ENCODE measurements at places on chromosomes 16 and 17. TPM values are rescaled to one million over a fixed set of nuclear protein-coding genes. Genes with fewer than 3 reads are reported as not detected.

- DNase-seq: no peak
These were observed 513.6 kb upstream of the CDH8 start for GRCh38 chr16:62549875-62550274.

DNA sequence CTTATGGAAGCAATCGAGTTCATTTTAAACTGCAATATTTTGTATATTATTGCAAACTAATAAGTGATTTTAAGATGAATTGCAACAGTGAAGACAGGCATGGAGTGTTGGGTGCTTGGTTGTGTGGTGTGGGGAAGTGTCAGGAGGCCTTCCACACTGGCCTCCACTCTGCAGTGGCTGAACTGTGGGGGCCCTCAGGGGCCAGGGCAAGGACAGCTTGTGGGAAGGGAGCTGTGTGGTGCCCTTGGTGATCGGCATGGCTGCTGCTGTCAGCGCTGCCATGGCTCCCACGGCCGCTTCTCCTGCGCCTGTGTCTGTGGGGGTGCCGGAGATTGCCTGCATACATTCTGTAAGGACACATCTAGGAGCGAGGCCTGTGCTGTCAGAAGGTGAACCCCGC lies 19.2 kb downstream of the TCF25 start:
- no peak for DNase-seq

DNA sequence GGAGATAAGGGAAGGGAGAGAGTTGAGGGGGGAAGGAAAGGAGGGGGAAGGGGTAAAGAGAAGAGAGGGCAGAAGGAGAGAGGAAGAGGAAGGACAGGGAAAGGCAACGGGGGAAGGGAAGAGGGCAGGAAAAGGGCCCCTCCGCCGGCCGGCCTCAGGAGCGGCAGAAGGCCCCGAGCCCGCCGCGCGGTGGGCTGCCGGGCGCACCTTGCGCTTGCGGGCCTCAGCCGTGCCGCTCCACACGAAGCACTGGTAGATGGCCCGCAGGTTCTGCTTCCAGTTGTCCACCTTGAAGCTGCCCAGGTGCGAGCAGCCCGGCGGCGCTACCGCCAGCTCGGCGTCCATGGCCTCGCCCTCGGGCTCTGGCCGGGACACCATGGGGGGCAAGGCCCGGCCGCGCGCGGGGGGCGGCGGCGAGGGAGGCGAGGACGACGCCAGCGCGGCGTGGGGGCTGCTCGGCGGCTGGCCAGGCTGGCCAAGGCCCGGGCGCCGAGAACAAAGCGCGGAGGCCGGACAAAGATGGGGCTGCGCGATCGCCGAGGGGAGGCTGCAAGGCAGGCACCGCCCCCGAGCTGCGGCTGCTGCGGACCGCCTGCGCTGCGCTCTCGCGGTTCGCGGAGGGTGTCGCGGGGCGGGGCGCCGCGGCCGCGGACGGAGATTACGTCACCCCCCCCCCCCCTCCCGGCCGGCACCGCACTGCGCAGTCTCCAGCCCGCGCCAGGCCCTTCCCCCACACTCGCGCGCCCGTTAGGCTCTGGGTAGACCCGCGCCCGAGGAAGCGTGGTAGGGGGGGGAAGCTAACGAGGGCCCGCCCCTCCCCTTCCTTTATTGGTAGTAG lies at the start of gene USP22:
Gene USP22, minus strand, starts transcription at position 554 of the 838 bp plus-strand sequence. Its CDS starts 176 bp downstream, at position 378.
- no peak for DNase-seq

- no peak for DNase-seq
These were observed 7.2 kb downstream of the TP53I13 start for GRCh38 chr17:29575511-29576213.

DNA sequence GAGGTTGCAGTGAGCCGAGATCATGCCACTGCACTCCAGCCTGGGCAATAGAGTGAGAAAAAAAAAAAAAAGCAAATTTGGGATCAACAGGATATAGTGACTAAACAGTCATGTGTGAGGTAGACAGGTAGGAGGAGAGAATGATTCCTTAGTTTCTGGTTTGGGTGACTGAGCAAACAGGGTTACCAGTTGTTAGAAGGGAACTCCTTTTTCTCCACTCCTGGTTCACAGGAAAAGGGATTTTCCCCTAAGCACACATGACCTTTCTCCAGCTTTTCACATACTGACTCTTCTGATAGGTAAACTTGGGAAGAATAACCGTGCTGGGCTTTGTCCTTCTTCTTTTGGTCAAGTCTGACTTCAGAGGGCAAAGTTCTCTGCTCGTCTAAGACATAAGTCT lies 17.3 kb upstream of the WSCD1 start:
- no peak for DNase-seq

DNA sequence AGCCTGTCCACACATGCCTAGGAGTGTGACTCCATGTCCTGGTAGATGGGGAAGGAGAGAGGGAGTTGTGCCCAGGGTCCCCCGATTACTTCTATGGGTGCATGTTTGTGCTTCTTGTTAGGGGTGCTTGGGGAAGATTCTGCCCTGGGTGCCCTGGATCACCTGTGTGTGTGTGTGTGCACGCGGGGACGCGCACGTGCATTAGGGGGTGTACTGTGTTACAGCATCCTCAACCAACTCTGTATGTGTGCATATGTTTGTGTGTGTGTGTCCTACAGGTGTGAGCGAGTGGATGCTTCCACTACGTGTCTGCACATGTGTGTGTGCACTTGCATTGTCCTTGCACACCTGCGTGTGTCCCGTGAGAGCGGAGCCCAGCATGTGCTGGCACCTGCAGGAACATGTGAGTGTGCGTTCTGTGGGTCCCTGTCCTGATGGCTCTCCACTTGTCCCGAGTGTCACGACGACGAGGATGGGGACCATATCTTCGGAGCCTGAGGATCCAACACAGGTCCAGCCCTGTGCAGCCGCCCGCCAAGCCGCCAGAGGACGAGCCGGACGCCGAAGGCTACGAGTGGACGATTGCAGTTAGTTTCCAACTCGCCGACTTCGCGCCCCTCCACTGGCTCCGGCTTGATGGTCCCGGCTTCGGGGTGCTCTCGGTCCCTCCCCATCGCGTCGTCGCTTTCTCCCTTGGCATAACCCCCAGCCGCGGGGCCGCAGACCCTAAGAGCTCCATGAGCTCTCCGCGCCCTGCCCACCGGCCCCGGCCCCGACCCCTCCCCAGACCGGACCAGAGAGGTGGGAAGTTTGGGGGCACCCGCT lies 6.0 kb upstream of the TBC1D3B start:
- DNase-seq: no peak

GFER gene
- 12.4 TPM for total RNA-seq

DNA sequence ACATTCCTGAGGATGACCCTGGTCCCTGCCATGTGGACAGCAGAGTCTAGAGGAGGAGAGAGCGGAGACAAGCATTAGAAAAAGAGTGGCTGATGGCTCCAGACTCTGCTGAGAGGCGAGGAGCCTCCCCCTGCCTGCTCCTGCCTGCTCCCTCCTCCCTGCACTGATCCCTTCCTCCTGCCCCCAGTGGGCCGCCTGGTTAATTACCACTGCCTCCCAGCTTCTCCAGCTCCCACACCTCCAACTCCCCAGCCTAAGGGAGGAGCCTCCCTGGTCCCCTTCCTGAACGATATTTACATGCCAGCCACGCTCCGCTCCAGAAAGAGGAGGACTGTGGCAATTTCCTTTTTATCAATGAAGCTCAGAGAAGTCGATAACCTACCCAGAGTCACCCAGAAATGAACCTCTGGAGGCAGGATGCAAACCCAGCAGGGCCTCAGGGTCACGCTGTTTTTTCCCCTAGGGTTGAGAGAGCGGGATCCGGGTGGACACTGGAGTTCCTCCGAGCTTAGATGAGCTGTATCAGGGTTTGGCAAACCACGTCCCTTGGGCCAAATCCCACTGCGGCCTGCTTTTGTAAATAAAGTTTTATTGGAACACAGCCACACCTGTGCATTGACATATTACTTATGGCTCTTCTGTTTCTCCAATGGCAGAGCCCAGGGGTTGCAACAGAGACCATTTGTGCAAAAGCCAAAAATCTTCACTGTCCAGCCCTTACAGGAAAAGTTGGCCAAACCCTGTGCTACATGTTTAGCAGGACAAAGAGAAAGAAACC lies 27.1 kb upstream of the JPH3 start:
- no peak for DNase-seq

DNA sequence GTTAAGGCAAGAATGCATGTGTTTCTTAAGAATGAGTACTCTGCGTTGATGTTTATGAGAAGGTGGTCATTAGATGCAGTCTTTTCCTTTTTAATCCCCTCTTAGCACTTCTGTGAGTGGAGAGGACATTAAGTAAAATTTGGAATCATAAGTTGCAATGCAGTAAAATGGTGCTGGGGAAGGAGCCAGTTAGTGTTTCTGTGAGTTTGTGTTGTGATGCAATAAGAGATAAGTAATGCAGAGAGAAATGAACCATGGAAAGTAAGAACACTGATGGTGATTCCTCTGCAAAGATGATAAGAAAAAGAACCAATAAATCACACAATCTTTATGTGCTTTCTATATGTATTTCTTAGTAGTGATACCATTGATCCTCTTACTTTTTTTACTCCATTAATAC lies 20.0 kb downstream of the ABHD15 start:
- no peak for DNase-seq

GRCh38 chr16:81531419-81531821 lies 86.8 kb downstream of the CMIP start:
- no peak for DNase-seq

- DNase-seq: no peak
These were observed 1.3 kb upstream of the RDM1 start for GRCh38 chr17:35931794-35932425.

SRCIN1 gene
- not detected for total RNA-seq

DNA sequence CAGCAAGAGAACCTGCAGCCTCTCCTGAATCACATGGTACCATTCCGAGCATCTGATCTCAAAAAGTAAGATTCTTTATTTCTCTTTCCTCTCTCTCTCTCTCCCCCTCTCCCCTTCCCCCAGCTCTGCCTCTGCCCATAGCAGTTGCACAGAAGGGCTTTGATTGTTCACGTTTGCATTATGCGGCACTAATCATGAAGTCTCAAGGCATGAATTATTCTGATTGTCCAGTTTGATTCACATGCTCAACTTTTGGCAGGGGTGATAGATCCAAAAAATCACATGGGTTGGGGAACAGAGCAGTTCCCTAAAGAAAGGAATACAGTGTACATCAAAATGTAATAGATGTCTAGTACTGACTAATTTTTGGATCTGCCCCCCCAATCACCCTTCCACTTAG lies 380.0 kb upstream of the SOX9 start:
- DNase-seq: no peak

TEX14 gene
- 0.92 TPM for total RNA-seq

DNA sequence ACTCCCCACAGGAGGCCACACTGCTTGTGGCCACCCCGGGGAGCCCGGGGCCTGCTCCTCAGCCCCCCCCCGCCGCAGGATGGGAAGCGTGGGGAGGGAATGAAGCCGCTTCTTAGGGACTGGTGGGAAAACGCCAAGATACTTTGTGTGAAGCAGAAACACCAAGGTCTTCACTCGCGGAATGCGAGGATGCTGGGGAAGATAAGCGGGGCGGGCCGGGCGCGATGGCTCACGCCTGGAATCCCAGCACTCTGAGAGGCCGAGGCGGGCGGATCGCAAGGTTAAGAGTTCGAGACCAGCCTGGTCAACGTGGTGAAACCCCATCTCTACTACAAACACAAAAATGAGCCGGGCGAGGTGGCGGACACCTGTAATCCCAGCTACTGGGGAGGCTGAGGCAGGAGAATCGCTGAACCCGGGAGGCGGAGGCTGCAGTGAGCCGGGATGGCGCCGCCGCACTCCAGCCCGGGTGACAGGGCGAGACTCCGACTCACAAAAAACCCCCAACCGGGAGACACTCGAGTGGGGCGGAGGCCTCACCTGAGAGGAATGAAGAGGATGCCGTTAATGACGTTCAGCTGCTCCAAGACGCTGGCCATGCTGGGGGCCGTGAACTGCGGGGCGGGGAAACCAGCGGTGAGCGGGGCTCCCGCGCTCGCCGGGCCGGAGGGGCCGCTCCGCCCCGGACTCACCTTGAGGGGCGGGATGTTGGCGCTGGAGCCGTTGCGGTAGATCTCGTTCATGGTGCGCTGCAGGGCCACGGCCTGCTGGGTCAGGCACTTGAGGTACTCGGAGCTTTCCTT lies 20.3 kb downstream of the CLUH start:
- DNase-seq: no peak

DNA sequence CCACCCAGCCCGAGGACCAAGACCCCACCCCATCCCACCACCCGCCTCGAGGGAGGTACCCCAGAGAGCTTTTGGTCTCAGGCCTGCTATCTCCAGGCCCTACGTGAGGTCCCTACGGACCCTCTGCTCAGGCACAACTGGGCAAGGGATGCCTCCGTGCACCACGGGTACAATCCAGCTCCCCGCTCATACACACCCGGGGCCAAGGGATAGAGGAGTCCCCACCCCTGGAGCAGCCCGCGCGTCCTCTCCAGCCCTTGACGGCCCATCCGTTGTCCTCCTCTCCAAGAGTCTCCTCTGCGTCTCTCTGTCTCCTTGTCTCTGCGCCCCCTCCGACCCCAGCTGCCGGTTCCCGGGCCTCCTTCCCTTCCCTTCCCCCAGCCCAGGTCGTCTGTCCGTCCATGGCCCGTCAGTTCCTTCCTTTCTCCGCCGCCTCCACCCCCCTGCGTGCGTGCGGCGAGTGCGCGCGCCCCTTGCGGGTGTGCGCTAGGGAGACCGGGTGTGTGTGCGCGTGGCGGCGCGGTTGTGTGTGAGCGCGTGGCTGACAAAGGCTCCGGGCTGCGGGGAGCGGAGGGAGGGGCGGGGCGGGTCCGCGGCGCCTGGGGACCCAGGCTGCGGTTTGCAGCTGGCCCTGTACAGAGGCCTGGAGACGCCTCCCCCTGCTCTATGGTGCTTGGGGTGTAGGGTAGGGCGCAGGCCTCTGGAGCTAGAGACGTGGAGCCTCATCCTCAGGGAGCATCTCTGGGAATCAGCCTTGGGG lies 930 bp downstream of the SPNS2 start:
- DNase-seq: no peak

CCDC154 gene
- total RNA-seq: 0.63 TPM

- no peak for DNase-seq
These were observed 47.1 kb downstream of the ABAT start for GRCh38 chr16:8721336-8722024.

SYCE1L gene
- not detected for total RNA-seq

DNA sequence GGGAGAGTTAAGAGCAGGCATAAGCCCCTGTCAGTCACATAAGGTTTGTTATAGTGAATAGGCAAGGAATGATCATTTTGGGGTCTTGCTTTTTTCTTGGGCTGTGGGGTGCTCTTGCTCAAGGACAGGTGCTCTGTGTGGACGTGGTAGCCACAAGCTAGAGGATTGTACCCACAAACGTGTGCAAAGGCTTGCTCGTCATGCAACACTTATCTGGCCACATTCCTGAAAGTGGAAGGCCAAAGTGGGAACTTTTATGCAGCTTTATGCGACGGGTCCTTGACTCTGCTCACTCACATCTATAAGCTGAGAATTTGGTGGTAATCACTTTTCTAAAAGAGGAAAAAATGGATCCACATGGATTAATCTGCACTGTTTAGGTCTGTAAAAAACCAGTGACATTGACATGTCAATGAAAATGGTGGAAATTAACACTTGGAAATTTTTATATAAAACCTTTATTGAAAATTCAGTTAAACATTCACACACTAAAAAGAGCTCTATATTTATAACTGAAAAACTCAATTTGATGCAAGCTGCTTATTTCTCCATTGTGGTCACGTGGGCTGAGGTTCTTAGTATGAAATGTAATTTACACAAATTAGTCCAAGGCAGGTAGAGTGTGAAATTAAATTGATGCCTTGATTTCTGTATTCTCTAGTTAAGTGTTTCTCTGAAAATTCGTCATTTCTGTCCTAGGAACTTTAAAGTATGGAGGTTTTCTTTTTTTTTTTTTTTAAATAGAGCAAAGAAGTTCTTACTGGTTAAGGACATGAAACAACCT lies 162.3 kb downstream of the MSI2 start:
- no peak for DNase-seq

- DNase-seq: no peak
These were observed 27.7 kb upstream of the CACNG5 start for GRCh38 chr17:66807182-66807581.
